ENCODE measurements at places on chromosomes 7 and 10.

- no peak for DNase-seq
These were observed 29.3 kb downstream of the TNS3 start for GRCh38 chr7:47552621-47553020.

DNA sequence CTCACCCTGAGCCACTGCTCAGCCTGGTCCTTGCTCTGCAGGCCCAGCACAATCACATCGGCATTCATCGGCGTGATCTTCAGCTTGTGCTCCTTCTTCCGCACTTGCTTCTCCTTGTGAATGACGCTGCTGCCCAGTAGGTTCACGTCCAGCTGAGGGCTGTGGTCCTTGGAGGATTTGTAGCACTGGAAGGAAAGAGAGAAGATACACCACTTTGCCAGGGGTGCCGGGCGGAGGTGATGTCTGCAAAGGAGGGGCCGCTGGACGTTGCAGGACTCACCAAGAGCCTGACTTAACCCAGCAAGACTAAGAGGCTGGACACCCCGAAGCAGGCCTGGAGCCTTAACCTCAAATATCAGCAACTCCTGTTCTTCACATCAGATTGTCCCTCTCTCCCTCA is 74.8 kb downstream of the VWA2 start:
- no peak for DNase-seq

DNA sequence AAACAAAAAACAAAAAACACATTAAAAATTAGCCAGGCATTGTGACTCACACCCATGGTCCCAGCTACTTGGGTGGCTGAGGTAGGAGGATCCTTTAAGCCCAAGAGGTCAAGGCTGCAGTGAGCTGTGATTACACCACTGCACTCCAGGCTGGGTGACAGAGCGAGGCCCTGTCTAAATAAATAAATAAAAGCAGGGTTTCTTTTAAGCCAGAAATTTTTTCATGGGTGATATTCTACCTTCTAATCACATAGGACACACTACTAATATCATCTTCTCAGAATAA is 14.2 kb upstream of the SVIL start:
- DNase-seq: no peak

DNA sequence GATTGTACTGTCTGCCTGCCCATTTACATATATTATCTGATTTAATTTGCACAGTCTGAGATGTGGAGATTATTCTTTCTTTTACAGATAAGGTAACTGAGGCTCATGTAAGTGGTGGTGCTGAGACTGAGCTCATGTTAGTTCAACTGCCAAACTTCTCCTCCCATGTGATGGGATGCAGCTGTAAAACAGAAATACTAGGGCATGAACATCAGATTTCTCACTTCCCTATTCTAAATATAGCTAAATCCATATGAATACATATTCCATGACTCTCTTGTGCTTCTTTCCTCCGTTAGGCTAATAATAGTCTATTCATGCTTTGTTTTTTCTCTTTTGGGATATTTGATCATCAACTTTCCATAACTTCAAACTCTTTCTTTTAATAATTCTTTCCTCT is 84.7 kb downstream of the PTPRZ1 start:
- no peak for DNase-seq

GRCh38 chr10:93806903-93807302 is 49.2 kb downstream of the LGI1 start:
- DNase-seq: no peak

- no peak for DNase-seq
These were observed 782.7 kb downstream of the ANKRD7 start for GRCh38 chr7:119007236-119007635.

GRCh38 chr7:76318488-76319353 is 16.2 kb downstream of the HSPB1 start:
- peak; percentile 91 for DNase-seq

GRCh38 chr7:147079921-147080420 is 963.4 kb downstream of the CNTNAP2 start:
- DNase-seq: no peak

GRCh38 chr7:66356277-66356721 is 151.2 kb downstream of the TPST1 start:
- DNase-seq: no peak

Measured in MM.1S (cell line).